Left colon (tissue), 2 donors: ENCODE measurements at places on chromosomes 2 and 18.
A peak's percentile ranks its signal among the peaks of the same experiment; 100 is the strongest.

DNA sequence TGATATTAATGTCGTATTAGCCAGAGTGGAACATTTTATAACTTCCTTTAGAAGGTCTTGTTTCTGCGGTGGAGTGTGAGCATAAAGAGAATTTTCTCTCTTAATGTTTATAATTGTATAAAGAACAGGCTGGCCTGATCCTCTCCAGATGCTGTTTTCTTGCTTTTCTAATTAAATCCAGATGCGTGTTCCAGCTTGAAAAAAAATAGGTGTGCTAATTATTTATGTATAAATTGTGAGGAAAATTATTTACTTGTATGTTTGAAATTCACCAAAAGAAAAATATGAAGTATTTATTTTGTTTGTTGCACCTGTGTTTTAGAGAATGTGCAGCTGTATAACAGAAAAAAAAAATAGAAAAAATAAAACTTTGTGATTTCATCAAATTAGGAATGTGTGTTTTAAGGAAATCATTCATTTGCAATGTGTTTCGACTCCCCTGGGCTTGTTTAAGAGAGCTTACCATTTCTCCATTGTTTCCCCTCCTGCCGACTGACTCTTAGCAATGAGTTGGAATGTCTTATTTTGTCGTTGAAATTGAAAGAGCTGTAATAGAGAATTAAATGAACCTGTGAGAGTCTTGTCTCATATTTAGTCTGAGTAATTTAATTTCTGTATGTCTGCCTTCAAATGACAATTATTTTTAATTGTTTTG is 220.1 kb upstream of the NXPH2 start:
- no peak for DNase-seq

GRCh38 chr2:230957756-230958391 is 32.8 kb upstream of the GPR55 start:
- DNase-seq: no peak

DNA sequence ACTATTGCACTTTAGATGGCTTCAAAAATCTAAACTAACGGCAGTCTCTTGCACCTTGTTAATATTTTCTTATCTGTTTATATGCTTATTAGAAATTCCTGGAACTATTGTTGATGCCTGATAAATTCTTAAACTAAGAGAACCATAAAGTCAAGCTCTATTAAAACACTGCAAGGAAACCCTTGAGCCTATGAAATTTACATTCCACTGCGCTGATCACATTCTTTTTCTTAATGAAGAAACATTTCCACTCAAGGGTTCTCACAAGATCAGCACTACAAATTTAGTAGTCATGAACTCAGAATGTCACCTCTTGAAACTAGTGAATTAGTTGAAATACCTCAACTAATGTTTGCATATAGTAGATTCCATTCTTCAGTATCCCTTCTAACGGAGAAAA is 331.8 kb upstream of the SLC8A1 start:
- no peak for DNase-seq

- DNase-seq: no peak
Measured at GRCh38 chr18:32301976-32302743, 112.3 kb downstream of the MEP1B start.

DNA sequence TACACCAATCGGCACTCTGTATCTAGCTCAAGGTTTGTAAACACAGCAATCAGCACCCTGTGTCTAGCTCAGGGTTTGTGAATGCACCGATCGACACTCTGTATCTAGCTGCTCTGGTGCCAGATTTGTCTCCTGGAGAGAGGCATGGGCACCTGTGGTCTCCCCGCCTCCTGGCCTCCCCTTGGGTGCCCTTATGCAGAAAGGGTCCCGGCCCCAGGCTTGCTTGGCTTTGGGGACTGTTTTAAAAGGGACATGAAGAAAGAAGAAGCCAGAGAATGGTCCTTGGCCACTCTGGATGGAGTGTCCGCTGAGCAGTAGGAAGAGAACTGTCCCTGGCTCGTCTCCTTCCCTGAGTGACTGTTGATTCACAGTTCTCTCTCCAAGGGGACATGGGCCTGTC is 11.5 kb upstream of the ALPP start:
- DNase-seq: peak; percentile 7

DNA sequence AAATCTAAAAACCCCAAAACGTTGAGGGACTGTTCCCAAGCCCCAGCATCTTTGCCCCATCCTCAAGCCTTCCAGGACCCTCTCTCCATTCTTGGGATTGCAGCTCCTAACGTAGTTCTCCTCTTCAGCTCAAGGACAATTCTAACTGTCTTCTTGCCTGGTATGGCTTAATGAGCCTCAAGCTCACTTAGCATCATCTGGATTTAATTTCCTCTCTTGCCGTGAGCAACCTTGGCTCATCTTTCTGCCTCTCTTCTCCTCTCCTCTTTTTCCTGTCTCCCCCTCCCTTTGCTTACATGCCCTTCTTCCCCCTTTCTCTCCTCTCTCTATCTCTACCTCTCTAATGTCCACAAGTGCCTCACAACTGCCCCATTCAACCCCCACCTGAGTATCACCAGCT is 44.2 kb downstream of the TACR1 start:
- no peak for DNase-seq

GRCh38 chr2:240131296-240131695 is 4.8 kb downstream of the COPS9 start:
- DNase-seq: no peak

GRCh38 chr2:177229442-177230242 is 17.0 kb downstream of the HNRNPA3 start:
- no peak for DNase-seq

DNA sequence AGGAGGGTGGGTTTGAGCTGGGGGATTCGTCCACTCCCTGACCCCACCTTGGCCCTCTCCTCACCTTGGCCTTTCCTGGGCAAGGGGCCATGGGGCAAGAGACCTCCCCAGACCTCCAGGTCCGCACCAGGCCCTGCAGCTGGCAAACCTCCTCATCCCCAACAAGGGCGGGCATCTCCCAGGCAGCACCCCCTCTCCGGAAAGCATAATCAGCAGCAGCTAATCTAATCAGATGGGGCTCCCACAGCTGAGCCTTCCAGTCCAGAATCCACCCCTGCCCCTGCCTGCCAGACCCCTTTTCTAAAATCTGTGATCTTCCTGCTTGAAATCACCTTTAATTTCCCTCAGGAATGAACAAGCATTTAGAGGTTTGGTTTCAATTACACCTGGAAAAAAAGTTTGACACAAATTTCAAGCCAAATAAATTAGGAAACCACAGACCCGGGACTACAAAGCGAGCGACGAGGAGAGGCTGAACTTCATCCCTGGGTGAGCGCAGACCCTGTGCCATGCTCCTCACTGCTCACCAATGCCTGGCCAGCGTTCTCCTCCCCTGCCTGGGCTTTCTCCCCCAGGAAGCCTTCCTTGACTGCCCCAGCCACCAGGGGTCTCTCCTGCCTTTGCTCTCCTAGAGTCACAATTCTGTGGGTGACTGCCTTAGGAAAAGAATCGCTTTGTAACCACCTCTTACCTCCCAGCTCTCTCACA is 143.0 kb upstream of the MYCN start:
- no peak for DNase-seq

DNA sequence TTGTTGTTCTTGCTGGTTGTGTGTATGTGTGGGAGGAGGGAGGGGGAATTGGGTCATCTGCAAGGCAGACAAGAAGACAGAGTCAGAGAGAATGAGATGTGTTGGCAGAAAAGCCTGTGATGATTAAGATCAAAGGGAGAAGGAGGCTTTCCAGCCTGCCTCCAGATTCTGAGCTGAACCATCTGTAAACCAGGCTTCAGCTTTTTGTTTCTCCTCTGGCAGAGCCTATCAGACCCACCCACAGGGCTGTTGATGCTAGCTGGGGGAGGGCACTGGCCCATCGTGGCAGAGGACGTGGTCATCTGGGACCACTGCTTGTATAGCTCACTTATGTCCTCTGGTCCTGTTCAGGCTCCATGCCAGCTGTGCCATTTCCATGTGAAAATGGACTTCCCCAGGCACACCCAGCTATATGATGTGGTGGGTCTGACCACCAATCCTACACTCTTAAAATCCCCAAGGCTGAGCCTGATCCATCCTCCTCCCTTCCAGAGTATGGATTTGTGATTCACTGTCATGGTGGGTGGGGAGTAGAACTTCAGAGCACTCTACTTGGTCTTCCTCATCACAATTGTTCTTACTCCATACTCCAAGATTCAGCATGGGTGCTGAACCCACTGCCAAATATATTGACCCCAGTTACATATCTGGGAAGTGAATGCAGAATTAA is 27.8 kb upstream of the COL6A3 start:
- no peak for DNase-seq

DNA sequence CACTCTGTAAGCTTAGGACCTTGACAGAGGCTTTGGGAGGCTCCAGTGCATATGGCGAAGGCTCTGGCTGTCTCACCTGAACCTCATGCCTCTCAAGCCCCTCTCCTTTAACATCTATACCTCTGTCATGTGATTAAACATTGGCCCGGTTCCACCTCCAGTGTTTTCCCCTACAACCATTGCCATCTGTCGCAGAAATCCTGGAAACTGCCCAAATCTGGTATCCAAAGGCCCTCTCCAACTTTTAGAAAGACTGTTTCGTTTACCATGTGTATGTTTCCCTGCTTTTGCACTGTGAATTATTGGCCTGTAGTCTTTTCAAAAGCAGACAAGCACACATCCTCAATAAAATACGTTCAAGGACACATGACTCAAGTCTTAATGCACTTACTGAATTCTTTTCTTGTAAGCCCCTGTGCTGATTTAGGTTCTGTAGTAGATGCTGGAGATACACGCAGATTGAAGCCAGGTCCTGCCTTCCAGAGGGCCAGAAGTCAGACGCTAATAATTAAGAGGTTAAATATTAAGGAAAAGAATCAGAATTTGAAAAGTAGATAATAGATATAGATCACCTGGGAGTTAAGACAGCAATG is 386.4 kb upstream of the SLC14A2 start:
- no peak for DNase-seq

- no peak for DNase-seq
Measured at GRCh38 chr2:118223511-118223991, 135.3 kb downstream of the INSIG2 start.

- peak; percentile 15 for DNase-seq
Measured at GRCh38 chr2:177758591-177759371, 313.8 kb downstream of the PDE11A start.

GRCh38 chr2:8611246-8611645 is 70.6 kb upstream of the ID2 start:
- DNase-seq: no peak

DNA sequence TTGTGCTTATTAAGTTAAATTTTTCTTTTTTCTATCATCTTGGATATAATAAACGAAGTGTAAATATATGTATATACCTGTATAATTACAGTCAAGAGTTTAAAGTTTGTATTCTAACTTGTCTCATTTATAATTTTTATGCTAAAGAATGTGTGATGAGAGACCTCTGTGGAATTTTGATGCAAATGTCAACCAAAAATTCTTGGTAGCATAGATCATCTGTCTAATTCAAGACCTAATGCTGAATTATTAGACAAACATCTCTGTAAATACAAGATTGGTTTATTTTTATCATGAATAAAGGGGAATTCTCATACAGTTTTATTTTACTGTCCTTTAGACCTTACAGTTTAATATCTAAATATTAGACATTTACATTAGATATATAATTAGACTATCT is 149.2 kb upstream of the VWC2L start:
- no peak for DNase-seq

DNA sequence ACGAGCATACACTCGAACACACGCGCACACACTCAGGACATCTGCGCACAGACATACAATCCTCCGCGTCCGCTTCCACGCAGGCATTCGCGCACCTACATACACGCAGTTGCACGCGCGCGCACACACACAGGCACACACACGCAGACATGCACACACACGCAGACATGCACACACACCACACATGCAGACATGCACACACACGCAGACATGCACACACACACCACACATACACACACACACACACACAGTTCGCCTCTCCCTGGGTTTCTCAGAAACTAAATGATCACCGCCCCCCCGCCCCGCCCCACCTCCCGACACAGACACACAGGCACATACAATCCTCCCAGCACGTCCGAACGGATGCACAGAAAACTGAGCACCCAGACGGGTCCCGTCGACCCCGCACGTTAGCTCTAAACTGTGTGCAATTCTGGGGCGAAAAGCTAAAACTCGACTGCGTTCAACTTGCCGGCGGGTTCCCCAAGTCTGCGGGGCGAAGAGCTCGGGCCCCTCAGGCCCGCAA is 1.0 kb downstream of the EPHA4 start:
- DNase-seq: peak; percentile 39

DNA sequence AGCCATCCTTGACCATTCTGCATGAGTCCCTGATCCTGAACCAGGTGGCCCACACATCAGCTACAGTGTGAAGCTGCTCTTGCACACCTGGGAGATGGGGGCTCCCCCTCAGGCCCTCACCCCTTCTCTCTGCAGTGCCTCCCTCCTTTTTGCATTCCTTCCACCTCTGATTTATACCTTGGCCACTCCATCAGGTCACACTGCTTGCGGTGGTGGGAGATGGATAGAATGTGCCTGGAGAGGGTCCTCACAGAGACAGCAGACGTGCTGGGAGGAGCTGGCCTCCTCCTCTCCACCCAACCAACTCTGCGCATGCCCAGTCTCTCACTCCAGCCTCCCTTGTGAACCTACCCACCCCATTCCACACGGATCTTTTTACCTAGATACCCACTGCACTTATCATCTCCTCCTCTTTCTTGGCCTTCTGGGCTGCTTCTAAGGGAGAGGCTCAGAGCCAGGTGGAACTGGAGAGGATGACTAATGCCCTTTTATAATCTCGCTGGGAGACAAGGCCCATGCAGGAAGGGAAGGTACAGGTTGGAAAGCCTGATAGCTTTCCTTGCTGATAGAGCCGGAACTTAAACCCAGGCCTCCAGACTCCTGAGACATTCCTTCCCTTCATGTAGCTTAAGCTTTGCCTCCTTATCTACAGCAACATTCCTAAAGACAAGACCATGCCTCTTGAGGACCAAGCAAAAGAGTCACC is 205.1 kb downstream of the ZBTB7C start:
- DNase-seq: no peak

DNA sequence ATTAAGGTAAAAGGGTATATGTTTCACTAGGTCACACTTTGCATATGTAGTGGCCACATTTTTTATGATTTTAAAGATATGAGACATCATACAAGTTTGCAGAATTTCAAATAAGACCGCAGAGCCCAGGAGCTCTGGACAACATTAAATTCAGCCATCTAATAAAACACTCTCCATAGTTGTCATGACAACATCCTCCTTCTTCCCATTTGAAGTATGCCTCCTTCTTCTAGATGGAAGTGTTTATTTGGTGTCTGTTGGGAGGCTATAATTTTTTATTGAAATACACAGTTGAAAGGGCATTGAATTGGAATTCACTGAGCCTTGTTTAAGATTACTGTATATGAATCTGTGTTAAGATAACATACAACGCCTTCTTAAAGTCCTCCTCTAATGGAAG is 467.3 kb downstream of the CMPK2 start:
- DNase-seq: no peak

GRCh38 chr2:101983928-101984327 is 7.8 kb upstream of the IL1R2 start:
- DNase-seq: no peak
